ENCODE measurements at places on chromosomes 16 and 17.
A peak's percentile ranks its signal among the peaks of the same experiment; 100 is the strongest.

GRCh38 chr17:13086142-13086769 lies 68.4 kb upstream of the ELAC2 start:
- no peak overlapping the region for H3K27ac ChIP-seq
- DNase-seq = no peak
- H3K36me3 ChIP-seq = no peaks in the 10 kb centered on the region

DNA sequence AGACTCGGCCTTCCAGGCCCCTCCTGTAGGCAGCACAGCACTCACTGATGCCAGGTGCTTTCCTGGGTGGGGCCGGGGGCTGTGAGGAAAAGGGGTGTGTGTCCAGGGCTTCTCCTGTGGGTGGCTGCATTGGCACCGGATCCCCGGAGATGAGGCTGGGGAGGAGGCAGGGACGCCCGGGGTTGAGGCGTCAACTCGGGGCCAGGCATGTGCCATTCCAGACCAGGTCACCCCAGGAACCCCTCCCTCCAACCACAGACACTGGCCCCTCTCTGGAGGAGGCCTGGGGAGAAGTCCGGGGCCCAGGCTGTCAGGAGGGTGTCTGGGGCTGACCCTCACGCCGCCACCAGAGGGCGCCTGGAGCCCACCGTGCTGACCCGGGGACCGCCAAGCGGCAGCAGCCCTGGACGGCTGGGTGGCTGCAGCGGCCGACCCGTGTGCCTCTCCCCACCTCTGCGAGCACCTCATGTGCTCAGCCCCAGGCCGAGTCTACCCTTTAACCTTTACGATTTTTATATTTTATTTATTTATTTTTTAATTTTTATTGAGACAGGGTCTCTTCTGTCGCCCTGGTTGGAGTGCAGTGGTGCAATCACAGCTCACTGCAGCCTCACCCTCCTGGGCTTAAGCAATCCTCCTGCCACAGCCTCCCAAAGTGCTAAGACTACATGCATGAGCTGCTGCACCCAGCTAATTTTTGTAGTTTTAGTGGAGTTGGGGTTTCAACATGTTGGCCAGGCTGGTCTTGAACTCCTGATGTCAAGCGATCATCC lies 3.2 kb upstream of the METRN start:
- no peak overlapping the region for H3K27ac ChIP-seq
- H3K36me3 ChIP-seq = no peaks in the 10 kb centered on the region

GRCh38 chr16:81994485-81994884 lies 16.8 kb downstream of the SDR42E1 start:
- H3K36me3 ChIP-seq = peaks cover 13% of the 10 kb centered on the region
- H3K4me3 ChIP-seq = no peak overlapping the region
- DNase-seq = no peak
- H3K4me1 ChIP-seq = no peaks in the 10 kb centered on the region
- no peak overlapping the region for H3K27ac ChIP-seq

- H3K4me1 ChIP-seq = no peaks in the 10 kb centered on the region
- no peak overlapping the region for H3K4me3 ChIP-seq
- no peaks in the 10 kb centered on the region for H3K27me3 ChIP-seq
- no peaks in the 10 kb centered on the region for H3K36me3 ChIP-seq
- no peak overlapping the region for H3K27ac ChIP-seq
- DNase-seq = no peak
Measured at GRCh38 chr16:85387171-85387507, 226.0 kb upstream of the GSE1 start.

- DNase-seq = no peak
- no peaks in the 10 kb centered on the region for H3K36me3 ChIP-seq
- H3K4me1 ChIP-seq = no peaks in the 10 kb centered on the region
Measured at GRCh38 chr17:51955245-51955644, 203.3 kb downstream of the CA10 start.

- no peaks in the 10 kb centered on the region for H3K4me1 ChIP-seq
- no peak for DNase-seq
- H3K27me3 ChIP-seq = no peaks in the 10 kb centered on the region
- H3K36me3 ChIP-seq = no peaks in the 10 kb centered on the region
- H3K27ac ChIP-seq = no peak overlapping the region
- H3K4me3 ChIP-seq = no peak overlapping the region
Measured at GRCh38 chr17:17605729-17606088, 14.2 kb upstream of the PEMT start.

GRCh38 chr16:27265982-27266381 lies 2.6 kb downstream of the NSMCE1 start:
- no peak for DNase-seq
- no peak overlapping the region for H3K4me3 ChIP-seq
- no peaks in the 10 kb centered on the region for H3K27me3 ChIP-seq
- H3K36me3 ChIP-seq = no peaks in the 10 kb centered on the region
- H3K4me1 ChIP-seq = peaks cover 28% of the 10 kb centered on the region
- no peak overlapping the region for H3K27ac ChIP-seq

DNA sequence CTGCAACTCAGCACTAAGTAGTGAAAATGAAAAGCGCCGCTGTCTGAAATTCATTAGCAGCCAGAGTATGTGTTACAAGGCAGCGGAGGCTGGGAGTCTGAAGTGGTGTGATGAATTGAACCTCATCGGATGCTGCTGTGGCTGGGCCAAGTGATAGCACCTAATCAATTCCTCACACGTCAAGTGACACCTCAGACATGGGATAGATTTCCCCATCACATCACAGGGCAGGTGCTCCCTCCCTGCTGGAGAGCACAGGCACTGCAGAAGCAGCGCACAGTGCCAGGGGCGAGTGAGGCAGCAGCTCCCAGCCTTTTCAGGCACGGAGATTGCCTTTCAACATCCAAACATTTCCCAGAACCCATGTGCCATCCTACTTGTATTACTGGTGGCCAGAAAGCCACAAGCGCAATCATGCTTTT lies 32.2 kb downstream of the DRC3 start:
- H3K27ac ChIP-seq = no peak overlapping the region
- H3K4me3 ChIP-seq = no peak overlapping the region
- H3K4me1 ChIP-seq = no peaks in the 10 kb centered on the region
- peaks cover 8% of the 10 kb centered on the region for H3K36me3 ChIP-seq
- no peak for DNase-seq

DNA sequence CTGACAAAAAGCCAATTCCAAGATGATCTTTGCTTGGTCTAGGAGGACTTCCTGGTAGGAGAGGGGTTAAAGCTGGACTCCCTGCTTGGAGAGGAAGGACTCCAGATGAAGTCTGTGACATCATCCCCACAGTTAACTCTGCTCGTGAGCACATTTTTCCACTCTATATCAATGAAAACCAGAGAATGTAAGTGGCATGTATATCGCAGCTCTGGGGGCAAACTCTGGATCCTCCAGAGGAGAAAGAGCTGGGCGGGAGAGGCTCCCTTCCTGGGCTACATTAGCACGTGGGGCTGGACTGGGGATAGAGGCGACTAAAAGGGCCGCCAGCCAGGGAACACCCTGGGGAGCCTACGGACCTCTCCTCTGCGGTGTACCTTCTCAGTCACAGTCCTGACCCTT lies 34.1 kb downstream of the HIC1 start:
- H3K27me3 ChIP-seq = no peaks in the 10 kb centered on the region
- H3K36me3 ChIP-seq = peaks cover 18% of the 10 kb centered on the region
- peak overlapping the region; percentile 60 for H3K27ac ChIP-seq
- peaks cover 57% of the 10 kb centered on the region for H3K4me1 ChIP-seq
- peak overlapping the region; percentile 66 for H3K4me3 ChIP-seq

DNA sequence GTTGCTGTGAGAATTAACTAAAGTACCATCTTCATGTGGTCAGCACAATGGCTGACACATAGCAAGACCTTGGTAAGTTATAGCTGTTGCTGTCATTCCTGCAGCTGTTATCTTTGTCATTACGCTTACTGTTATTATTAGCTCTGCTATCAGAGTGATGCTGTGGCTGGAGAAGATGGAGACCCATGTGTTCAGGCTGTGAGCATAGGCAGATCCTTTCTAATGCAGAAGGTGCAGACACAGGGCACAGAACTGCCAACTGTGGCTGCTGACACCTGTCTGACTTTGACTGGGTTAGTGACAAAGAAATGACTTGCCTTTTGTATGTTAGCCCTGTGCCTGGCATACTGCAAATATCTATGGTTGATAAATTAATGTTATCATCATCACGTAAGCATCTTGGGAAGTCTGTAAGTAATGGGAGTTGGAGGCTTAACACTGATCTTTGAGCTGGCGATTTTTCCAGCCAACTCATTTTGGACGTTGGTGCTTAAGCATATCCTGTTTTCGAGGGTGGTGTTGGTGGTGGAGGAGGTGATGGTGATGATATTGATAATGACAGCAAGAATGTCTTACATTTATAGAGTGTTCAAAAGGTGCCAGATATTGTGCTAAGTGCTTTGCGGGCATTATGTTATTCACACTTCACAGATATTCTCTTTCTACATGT lies 695.3 kb downstream of the WWOX start:
- no peak for DNase-seq
- H3K27me3 ChIP-seq = no peaks in the 10 kb centered on the region
- H3K36me3 ChIP-seq = no peaks in the 10 kb centered on the region
- peaks cover 12% of the 10 kb centered on the region for H3K4me1 ChIP-seq

- no peaks in the 10 kb centered on the region for H3K27me3 ChIP-seq
- peaks cover 35% of the 10 kb centered on the region for H3K4me1 ChIP-seq
- no peak for DNase-seq
- no peak overlapping the region for H3K4me3 ChIP-seq
Measured at GRCh38 chr16:57577691-57578224, 35.3 kb downstream of the ADGRG5 start.

DNA sequence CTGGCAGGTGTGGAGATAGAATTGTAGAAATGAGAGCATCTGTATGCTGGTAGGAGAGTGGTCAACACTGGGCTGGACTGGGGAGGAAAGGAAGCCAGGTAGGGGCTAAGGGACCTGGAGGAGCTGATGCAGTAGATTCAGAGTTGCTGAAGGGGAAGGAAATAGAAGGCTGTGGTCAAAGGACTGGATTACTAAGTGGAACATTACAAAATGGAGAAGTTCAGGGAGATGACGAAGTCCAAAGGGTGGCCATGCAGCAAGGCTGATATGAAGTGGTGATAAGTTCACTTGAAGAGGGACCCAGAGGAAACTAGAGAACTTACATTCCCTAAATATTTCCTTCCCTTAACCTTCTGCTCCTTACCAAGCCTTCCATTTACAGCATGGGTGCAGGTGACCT lies 8.6 kb upstream of the CCL2 start:
- no peak overlapping the region for H3K27ac ChIP-seq
- peaks cover 4% of the 10 kb centered on the region for H3K27me3 ChIP-seq
- no peaks in the 10 kb centered on the region for H3K36me3 ChIP-seq
- H3K4me3 ChIP-seq = no peak overlapping the region
- no peaks in the 10 kb centered on the region for H3K4me1 ChIP-seq

DNA sequence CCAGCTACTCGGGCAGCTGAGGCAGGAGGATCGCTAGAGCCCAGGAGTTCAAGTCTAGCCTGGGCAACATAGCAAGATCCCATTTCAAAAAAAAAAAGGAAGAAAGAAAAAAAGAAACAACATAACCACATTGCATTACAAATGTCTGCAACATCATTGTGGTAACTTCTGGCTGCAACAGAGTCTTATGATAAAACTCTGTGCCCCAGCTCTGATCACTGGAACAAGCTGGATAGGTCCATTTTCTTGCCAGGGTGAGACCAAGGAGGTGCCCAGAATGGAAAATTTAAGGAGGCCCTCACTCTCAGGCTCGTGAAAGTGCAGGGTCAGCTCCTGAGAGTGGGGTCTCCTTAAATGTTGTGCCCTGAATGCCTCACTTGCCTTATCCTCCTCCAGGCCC lies 37.8 kb upstream of the KDM8 start:
- H3K4me1 ChIP-seq = peaks cover 29% of the 10 kb centered on the region
- no peaks in the 10 kb centered on the region for H3K36me3 ChIP-seq
- no peak overlapping the region for H3K27ac ChIP-seq
- DNase-seq = no peak
- H3K4me3 ChIP-seq = no peak overlapping the region
- H3K27me3 ChIP-seq = no peaks in the 10 kb centered on the region

DNA sequence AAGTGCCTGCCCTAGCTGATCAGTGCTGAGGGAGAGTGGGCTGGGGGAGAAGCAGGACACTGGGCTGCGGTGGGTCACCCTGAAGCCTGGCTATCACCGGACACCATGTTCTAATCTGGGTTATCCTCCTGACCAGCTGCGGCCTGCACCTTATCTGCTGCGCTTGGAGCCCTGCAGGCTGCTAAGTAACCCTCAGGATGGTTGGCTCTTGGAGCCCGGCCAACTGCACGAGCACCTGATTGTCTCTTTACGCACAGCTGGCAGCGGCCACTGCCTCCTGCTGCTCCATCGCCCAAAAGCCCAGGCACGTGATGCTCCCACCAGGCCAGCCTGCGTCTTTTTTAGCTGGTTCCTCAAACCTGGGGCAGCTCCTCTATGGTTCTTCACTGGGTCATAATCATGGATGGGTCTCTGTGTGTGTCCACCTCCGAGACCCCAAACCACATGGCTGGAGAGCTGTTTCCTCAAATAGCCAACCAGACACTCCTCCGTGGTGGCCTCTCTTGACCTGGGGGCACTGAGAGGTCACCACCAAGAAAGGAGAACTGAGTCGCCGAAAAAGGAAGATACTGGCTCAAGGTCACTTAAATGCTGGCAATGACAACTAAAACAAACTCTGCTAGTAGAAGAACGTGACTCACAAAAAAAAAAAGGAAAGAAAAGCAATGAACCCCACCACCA lies 21.7 kb downstream of the SPHK1 start:
- H3K4me3 ChIP-seq = no peak overlapping the region
- H3K27me3 ChIP-seq = no peaks in the 10 kb centered on the region
- no peak for DNase-seq
- no peak overlapping the region for H3K27ac ChIP-seq
- H3K4me1 ChIP-seq = peaks cover 10% of the 10 kb centered on the region

DNA sequence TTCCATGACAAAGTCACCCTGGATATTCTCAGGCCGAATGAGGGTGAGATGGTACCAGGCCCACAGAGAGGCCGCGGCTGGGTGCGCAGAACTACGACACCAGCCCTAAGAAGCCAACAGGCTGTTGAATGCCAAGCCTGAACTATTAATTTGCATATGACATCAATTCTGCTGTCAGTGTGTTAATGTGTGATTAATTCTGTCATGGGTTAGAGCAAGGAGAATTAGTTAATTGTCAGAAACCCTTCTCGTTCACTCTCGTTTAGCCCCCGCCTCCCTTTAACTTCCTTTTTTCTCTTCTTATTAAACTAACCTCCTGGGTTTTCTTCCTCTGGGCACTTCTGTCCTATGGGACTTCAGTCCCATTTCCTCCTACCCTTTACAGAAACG lies 123.4 kb downstream of the ZFHX3 start:
- no peaks in the 10 kb centered on the region for H3K4me1 ChIP-seq
- no peak overlapping the region for H3K27ac ChIP-seq
- no peaks in the 10 kb centered on the region for H3K27me3 ChIP-seq
- no peaks in the 10 kb centered on the region for H3K36me3 ChIP-seq
- DNase-seq = no peak

GRCh38 chr17:58875261-58875660 lies 119.6 kb downstream of the PPM1E start:
- H3K4me1 ChIP-seq = no peaks in the 10 kb centered on the region
- no peak overlapping the region for H3K4me3 ChIP-seq
- no peaks in the 10 kb centered on the region for H3K36me3 ChIP-seq
- H3K27me3 ChIP-seq = no peaks in the 10 kb centered on the region
- H3K27ac ChIP-seq = no peak overlapping the region
- no peak for DNase-seq
